ENCODE measurements at places on chromosomes 6 and 20. TPM values are rescaled to one million over a fixed set of nuclear protein-coding genes. Genes with fewer than 3 reads are reported as not detected.
A peak's percentile ranks its signal among the peaks of the same experiment; 100 is the strongest.

The DOK5 gene
- total RNA-seq, result 5.0 TPM

The LRRN4 gene
- 2.2 TPM for total RNA-seq

The BTNL2 gene
- total RNA-seq, result not detected

GRCh38 chr20:34522969-34523871 lies 7.0 kb downstream of the DYNLRB1 start:
- DNase-seq, result peak; percentile 89
- H3K27ac ChIP-seq, result peak overlapping the region; percentile 64
- H3K36me3 ChIP-seq, result peaks cover 5% of the 10 kb centered on the region

DNA sequence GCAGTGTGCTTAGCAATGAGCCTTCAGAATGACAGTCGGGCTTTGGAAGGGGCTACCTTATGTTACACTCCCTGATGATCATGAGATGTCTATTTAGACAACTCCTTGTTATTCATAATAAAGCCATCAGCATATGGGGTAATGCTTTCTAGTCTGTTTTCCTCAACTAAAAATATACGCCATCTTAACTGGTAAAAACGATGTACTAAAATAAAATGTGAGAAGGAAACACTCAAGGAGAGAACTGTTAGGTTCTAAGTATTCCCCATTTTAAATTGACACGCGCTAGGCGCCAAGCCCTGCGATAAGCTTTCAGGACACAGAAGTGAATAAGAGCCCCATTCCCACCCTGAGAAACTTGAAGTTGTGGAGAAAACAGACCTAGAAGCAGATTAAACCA lies 43.6 kb downstream of the SOD2 start:
- H3K27ac ChIP-seq, result no peak overlapping the region
- DNase-seq, result no peak
- H3K4me1 ChIP-seq, result no peaks in the 10 kb centered on the region
- no peaks in the 10 kb centered on the region for H3K36me3 ChIP-seq
- H3K4me3 ChIP-seq, result no peak overlapping the region

- H3K27me3 ChIP-seq, result peaks cover 59% of the 10 kb centered on the region
- 0 out of 2 replicates have a peak, but pooled peaks cover 7% of the 10 kb centered on the region for H3K4me1 ChIP-seq
- H3K27ac ChIP-seq, result no peak overlapping the region
Observed at GRCh38 chr6:76422511-76423213, 350.2 kb upstream of the IMPG1 start.

- H3K27ac ChIP-seq, result no peak overlapping the region
- no peak overlapping the region for H3K4me3 ChIP-seq
- H3K4me1 ChIP-seq, result no peaks in the 10 kb centered on the region
- no peaks in the 10 kb centered on the region for H3K27me3 ChIP-seq
- H3K36me3 ChIP-seq, result no peaks in the 10 kb centered on the region
- DNase-seq, result no peak
Observed at GRCh38 chr6:53938810-53939209, 144.0 kb downstream of the LRRC1 start.

GRCh38 chr6:88490195-88490907 lies 324.2 kb upstream of the CNR1 start:
- DNase-seq, result no peak
- no peak overlapping the region for H3K27ac ChIP-seq
- H3K4me1 ChIP-seq, result no peaks in the 10 kb centered on the region
